ENCODE measurements at places on chromosomes 5 and 9.

DNA sequence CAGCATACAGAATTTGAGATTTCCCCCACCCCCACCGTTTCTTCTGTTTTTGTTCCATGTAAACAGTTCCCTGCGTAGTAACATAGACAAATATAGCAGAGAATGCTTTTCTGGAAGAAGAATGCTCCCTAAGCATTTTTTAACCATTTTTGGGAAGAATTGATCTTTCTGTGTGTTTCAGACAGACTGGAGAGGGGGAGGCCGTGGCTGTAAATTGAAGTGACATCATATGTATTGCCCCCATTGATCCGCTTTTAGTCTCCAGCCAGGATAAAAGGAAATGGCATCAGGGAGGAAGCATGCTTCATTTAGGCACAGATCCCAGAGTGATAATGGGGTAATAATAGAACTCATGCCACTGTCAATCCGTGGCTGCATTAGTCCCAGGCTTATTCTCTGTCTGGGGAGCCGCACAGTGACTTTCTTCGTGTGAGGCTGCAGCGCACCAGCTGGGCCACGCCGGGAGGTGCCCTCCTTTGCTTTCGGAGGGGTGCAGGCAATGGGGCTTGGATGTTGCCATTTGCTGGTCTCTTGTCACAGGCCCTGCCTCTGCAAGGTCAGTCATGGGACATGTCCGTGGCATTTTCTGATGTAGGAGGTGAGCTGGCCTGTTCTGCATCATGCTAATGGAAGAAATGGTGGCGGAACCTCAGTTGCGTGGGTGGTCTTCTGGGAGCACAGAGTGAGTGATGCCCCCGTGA, 261.5 kb downstream of the FANCC start:
- no peak for ATAC-seq

GRCh38 chr5:42944989-42945388, 95.1 kb downstream of the ANXA2R start:
- ATAC-seq: no peak

DNA sequence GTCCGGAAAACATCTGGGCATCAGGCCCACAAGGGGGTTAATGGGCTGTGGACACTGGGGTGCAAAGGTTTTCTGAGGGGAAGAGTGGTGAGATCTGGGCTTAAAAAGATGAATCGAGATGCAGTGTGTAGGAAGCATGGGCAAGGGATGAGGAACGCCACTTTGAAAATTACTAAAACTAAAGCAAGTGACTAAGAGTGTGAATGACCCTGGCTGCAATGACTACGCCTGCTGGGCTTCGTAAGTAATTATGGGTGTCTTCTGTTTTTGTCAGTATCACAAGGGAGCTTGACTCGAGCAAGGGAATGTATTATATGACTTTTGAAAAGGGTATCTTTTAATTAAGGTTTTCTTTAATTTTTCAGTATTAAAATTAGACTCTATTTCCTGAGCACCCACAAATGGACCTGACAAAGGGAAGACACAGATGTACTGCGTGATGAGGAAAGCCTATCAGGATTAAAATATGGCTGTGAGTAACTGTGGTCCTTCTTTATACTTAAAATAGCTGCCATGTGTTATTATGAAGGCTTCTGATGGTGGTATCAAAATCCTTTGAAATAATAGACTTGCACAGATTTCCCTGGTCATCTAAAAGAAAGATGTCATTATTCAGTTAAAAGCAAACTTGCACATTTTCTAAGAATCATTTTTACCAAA, 4.2 kb downstream of the CTXN3 start:
- ATAC-seq: no peak

GRCh38 chr9:19018201-19018600, 14.8 kb downstream of the SAXO1 start:
- no peak for ATAC-seq

- no peak for ATAC-seq
Measured at GRCh38 chr5:143085319-143085917, 315.2 kb downstream of the ARHGAP26 start.

DNA sequence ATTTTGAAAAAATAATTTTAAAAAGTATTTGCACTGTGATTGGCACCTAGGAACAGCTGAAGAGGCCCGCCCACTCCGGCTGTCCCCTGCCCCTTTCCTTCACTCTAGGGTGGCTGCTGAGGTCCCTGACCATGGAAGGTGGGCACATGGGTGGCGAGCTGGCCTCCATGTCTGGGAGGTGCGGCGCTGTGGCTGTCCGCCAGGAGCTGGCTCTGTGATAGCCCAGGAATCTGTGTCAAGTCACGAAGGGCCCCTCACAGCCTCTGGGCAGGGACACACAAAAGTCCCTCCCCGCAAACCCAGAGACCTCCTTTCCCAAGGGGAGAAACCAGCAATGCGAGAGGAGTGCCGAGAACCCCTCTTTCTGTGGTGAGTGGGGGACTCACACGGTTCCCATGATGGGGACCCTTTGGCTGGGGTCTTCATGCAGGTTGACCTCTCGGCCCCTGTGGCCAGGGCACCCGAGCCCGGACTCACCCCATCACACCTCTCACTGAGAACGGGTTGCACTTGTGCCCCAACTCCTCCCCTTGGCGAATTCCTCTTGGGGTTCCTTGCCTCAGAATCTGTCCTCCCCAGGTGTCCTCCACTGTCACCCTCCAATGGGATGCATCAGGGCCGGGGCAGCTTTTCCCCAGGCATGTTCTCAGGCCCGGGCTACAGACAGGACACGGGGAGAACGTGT, 168.0 kb downstream of the GAPVD1 start:
- ATAC-seq: no peak
